ELF-1 (cell line): ENCODE measurements at places on chromosomes 2 and 18.

GRCh38 chr2:239473211-239473805 is 72.5 kb upstream of the HDAC4 start:
- DNase-seq, result no peak

GRCh38 chr2:96527286-96528005 is 9.1 kb upstream of the ARID5A start:
- peak; percentile 45 for DNase-seq

DNA sequence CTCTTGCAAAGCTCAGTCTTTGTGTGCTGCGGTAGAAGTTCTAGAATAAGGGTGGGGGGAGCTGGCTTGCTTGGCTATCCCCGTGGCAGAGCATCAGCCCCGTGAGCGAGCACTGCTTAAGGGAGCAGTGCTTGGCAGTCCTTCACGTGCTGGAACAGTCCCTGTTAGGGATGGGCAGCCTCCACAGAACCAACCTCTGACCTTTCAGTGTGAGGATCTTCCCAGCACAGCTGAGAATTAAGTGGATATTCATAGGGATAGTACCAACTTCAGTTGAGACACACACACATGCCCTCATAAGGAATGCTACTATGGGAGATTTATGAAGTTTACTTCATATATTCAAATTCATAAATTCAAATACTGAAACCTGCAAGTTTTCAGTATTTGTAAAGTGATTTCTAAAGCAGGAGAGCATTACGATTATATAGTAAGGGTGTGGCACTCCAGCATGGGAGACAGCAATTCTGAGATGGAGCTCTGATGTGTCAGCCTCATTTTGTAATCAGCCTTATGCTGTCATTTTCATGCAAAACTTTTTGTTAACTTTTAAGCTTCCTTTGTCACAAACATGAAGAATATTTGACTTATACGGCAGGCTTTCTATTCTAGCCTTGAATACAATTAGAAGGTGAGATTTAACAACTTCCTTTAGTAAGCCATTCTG is 39.5 kb downstream of the ATP9B start:
- no peak for DNase-seq

- DNase-seq, result peak; percentile 82
These were observed at the start of gene AGPS for GRCh38 chr2:177392373-177393202. Gene AGPS, plus strand, starts transcription at chr2:177392773. Its CDS starts 17 bp downstream, at chr2:177392790.

DNA sequence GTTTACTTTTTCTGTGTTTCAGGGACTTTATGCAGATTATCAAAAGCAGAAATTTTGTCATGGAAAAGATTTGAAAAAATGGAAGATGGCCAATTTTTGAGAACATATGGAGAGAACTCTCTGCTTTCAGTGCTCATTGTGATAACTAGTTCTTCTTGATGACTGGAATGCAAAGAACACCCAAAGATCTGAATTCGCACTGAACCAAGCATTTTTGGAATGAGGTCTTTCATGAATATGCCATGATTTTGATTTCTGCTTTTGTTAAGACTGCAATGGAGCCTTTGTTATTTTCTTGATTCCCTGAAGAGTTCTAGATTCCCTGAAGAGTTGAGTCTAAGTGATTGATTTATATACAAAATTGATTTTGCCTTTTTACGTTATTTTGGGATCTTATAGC is 124.1 kb downstream of the FMNL2 start:
- DNase-seq, result no peak

DNA sequence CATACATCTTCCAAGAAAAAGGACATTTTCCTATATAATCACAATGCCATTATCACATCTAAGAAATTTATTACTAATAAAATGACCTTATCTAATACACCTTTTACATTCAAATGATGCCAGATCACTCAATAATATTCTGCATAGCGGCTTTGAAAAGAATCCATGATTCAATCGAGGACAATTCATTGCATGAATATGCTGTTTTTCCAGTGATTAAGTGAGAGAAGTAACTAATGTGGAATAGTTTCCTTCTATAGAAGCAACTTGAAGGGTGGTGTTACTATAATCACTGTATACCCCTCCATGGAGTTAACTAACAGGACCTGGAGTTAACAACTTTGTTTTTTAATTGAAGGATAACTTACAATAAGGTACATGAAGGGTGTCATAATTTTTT is 9.1 kb downstream of the PLEK start:
- no peak for DNase-seq

- DNase-seq, result no peak
These were observed 14.0 kb upstream of the ST6GAL2 start for GRCh38 chr2:106899786-106900530.

GRCh38 chr2:232347369-232347768 is 31.2 kb upstream of the ALPP start:
- no peak for DNase-seq

DNA sequence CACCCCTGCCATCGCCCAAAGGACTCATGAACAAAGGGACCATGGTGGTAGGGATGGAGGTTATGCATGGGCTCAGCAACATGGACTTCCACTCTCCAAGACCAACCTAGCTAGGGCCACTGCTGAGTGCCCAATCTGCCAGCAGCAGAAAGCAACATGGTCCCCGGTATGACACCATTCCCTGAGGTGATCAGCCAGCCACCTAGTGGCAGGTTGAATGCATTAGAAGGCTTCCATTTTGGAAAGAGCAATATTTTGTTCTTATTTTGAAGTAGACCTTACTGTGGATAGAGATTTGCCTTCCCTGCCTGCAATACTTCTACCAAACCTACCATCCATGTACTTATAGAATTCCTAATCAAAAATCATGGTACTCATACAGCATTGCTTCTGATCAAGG is 99.8 kb downstream of the METTL4 start:
- no peak for DNase-seq

DNA sequence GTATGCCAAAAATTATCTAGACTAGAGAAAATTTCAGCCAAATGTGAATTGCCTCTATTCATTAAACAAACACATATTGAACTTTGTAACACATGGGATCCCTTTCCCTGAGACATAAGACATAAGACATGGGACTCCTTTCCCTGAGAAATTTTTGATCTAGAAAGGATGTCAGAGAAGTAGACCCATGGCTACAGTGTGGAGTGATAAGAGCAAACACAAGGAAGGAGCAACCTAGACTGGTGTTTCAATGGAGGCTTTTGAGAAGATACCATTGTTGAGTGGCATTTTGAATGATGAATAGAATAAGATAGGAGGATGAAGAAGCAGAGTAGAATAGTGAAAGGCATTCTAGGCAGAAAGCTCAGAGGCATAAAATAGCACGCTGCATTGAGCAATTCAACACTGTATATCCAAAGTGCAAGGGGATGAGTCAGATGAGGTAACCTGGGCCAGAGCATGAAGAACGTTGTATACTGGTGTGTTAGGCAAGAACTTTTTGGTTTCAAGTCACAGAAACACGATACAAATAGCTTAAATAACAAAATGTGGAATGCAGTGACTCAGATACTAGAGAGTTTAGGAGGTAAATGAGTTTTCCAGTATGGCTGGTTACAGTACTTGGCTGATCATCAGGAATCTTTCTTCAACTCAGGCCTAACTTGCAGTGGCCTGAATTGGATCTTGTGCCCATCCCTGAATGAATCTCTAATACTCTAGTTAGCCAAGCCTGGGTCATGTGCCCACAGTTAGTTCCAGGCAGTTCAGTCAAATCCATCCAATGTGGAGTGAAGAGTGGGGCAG is 129.8 kb upstream of the TANK start:
- DNase-seq, result no peak

DNA sequence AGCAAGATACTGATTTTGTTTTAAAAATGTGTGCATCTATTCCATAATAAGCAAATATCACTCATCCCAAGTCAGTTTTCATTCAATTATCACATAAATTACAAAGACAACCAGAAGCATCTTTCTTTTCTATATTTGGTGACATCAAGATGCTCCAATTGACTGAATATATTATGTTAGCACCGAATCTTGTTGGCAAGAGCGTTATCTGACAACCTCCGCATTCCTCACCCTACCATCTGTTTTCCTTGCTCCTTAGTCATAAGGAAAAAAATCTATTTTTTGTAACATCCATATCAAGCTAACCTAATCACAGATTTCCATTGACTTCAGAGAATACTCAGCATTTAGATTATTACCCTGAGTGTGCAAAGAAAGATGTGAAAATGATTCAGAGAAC is 212.2 kb upstream of the KYNU start:
- no peak for DNase-seq

GRCh38 chr2:28344756-28345373 is 47.8 kb upstream of the FOSL2 start:
- DNase-seq, result no peak

GRCh38 chr2:198178766-198179165 is 374.4 kb downstream of the PLCL1 start:
- no peak for DNase-seq

DNA sequence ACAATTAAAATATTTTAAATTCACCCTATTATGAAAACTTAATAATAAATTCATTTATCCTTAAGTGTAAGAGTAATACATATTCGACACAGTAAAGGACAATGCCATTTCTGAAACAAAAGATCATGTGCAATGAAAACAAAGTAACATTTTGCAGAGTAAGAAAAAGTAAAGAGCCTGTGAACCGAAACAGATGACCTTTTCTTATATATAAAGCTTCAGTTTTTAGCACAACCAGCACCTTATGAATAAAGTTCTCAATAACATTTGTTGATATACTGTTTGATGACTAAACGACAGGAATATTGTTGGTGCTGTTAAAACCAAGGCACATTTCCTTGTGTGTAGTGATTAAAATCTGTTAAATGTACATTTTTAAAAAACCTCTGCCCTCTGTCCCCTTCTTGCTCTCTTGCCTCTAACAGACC is 1.5 kb downstream of the PELI1 start:
- no peak for DNase-seq

DNA sequence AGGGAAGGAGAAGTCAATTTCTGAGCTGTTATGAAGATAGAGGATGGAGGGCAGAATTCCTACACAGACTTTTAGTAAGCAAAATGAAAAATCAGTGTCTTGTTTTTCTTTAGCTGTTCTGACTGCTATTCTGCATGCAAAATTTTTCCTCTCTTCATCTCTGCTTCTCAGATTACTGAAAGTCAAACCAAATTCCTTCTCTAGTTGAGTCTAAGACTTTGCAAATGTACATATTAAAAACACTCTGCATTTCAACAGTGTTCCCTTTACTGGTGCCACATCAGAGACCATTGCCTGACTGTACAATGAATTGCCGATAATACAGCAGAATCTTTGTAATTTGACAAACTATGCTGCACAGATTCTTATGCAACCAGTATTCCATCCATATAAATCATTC is 198.8 kb downstream of the EXOC6B start:
- no peak for DNase-seq

- DNase-seq, result no peak
These were observed 109.9 kb upstream of the CAB39 start for GRCh38 chr2:230602562-230603230.

DNA sequence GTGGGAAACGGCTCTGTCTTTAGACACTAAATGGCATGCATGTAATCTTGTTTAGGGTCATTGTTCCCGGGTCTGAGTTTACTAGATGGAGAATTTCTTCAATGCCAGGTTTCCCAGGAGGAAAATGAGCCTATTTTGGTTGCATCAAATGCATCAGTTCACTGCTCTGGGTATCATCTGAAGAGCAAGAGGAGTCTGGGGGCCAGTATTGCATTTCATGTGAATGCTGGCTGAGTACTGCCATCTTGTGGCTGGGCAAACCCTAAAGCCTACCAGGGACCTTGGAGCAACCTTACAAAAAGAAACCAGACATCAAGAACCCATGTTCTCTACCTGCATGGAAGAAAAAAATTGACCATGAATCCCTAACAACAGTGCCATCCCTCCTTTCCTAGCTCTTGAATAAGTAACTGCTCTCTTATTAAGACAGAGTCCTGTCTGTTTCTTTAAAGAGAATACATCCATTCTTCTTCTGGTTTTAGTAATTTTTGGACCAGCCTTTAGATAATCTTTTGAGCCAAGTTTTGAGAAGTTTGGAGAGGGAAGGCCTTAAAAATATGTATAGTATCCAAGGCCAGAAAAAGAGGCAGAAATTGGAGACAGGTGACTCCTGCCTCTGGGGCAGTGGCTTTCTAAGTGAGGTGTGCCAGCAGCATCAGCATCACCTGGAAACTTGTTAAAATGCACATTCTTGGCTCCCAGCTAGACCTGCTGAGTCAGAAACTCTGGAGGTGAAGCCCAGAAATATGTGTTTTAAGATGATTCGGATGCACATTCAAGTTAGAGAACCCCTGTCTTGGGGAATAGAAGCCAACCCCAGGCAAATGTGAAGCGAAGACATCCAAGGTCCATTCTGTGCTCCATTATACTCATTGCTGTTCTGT is 261.0 kb upstream of the CXCR4 start:
- peak; percentile 74 for DNase-seq

- no peak for DNase-seq
These were observed 726.4 kb upstream of the SOX11 start for GRCh38 chr2:4965556-4966320.

DNA sequence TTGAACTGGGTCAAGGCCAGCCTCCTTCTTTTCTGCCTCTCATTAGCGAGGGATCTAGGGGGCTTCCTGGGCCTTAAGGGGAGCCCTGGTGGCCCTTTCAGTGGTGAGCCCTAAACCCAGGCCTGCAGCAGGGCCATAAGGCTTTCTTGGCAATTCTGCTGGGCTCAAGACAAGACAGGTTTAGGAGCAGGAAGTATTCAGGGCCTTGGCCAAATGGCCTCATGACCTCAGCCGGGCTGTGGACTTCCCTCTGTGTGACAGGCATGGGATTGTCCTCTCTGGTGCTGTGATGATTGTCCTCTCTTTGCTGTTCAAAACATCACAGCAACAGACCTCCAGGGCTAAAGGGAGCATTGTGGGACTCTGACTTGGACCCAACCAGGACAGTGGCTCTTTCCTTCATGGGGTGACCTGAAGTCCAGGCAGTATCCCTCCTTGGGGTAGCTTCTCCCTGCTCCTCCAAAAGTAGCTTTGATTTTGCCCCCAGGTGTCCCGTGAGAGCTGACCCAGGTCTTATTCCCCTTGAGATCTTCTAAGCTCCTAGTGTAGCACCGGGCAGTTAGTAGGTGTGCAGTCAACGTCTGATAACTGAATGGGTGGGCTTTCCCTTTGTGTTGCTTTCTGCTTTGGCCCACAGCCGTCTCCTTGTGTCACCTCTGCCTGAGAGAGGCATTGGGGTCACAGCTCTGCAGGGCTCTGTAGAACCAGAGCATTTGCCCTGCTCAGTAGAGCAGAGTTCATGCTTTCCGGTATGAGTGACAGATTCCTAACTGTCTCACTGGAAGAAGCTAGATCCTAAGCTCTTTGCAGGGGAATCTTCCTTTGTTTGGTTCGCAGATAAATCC is 14.7 kb downstream of the FOSL2 start:
- no peak for DNase-seq
